Suppressor macrophage treated with lipopolysaccharide for 1 hour (primary cell): ENCODE measurements at places on chromosomes 11 and 22.

- no peak for DNase-seq
These were observed 89.7 kb downstream of the CEP164 start for GRCh38 chr11:117417342-117417741.

GRCh38 chr11:207863-208180 lies 314 bp downstream of the RIC8A start:
- DNase-seq, result peak; percentile 74

- DNase-seq, result no peak
These were observed 4.1 kb upstream of the HBG2 start for GRCh38 chr11:5258543-5259262.

- no peak for DNase-seq
These were observed 8.6 kb upstream of the ARHGAP8 start for GRCh38 chr22:44743804-44744211.

- DNase-seq, result no peak
These were observed 5.5 kb upstream of the DRG1 start for GRCh38 chr22:31393893-31394292.

- no peak for DNase-seq
These were observed 144.0 kb upstream of the GRK3 start for GRCh38 chr22:25420471-25420924.

DNA sequence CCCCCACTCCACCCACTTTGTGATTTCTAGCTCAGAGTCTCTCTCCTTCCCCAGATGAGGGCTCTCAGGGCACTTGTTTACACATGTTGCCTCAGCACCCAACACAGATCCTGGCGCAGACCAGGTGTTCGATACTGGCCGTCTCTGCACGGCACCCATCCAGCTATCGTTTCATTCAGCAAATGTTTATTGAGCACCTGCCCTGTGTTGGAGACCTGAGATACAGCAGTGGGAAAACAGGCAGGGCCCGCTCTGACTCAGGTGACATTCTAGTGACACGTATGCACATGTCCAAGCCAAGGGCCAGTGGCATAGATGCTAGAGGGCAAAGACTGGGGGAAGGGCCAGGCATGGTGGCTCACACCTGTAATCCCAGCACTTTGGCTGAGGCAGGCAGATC lies 71.9 kb downstream of the NFAM1 start:
- no peak for DNase-seq

DNA sequence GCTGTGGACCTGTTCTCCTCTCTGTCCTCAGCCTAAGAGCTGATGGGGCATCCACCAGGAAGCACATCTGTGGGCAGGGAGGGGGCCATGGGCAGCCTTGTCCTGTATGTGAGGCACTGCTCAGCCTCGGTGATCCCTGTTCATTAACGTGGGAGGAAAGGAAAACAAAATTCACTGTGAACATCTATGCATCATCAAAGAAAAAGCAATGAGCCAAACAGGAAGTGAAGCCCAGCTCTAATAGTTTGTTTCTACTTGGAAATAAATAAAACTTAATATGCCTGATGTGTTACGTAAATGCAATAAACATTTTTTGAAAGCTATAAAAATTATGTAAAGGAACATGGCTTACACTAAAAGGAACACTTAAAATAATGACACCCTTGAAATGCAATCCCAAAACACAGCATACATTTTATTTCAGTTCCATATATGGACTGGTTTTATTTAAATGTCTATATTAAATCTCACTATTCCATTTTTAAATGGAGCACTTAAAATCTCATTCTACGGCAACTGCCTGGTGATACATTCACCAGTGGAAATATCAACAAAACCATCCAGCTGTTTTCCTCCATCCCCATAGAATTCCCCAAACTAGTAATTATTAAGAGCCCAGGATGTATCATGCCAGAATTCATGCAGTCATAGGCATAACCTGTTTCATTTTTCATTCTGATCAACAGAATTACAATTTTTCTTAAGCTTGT lies 78.3 kb downstream of the ZNF280B start:
- no peak for DNase-seq

DNA sequence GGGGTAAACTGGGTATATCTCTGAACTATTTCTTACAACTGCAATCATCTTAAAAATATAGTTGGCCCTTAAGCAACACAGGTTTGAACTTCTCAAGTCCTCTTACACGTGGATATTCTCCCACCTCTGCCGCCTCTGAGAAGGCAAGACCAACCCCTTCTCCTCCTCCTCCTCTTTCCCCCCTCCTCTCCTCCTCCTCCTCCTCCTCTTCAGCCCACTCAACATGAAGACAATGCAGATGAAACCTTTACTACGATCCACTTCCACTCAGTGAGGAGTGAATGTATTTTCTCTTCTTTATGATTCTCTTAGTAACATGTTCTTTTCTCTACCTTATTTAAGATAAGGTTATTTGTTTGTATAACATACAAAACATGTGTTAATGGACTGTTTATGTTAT lies 20.0 kb downstream of the SHANK2 start:
- no peak for DNase-seq

DNA sequence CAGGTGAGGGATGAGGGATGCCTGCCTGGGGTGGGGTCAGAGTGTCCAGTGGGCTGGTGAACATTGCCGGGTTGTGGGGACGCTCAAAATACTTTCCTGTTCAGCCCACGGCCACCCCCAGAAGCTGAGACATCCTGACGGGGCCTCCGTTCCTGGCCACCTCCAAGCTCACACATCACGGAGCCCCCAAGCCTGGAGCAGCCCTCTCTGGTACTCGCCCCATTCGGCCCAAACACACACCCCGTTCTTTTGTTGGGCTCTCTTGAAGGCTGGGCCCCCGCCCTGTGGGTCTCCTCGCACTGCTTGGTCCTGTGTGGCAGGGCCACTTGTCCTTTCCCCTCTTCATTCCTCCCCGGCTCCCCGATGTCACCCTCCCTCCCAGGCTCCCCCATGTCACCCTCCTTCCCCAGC lies 442.6 kb downstream of the TBC1D22A start:
- DNase-seq, result no peak

DNA sequence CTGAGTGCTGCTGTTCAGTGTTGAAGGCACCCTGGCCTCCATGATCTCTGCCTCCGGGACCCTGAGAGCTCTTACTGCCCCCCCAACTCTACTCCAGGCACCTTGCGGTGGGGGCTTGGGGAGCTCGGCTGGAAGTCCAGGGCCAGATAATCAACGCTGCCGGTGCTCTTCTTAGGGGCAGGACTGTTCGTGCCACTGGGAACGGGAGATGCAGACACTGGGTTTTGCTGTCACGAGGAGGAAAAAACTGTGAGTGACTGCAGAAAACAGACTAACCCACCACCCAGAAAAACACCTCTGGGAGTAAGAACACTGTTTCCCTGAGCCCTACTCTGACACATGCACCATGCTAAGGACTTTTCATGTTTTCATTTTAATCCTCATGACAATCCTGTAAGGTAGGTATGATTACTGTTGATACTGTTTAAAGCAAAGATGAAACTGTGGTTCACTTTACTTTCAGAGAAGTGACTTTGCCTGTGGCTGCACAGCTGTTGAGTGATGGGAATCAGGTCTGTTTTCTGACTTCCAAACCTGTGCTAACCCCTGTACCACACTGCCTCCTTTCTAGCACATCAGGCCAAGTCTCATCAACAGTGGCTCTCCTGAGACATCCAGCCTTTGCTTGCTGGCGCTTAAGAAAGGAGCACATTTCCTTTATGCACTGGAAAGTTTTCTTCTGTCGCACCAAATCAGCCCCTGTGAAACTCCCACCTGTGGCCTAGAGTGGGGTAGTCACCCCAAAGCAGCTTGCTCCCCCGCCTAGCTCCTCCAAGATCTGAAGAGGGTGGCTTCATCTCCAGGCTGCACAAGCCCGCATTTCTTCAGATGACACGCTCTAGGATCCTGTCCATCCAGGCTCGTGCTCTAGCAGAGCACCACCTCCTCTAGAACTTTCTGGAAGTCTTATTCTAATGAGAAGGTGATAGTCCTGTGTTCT lies 31.8 kb downstream of the USP35 start:
- no peak for DNase-seq

DNA sequence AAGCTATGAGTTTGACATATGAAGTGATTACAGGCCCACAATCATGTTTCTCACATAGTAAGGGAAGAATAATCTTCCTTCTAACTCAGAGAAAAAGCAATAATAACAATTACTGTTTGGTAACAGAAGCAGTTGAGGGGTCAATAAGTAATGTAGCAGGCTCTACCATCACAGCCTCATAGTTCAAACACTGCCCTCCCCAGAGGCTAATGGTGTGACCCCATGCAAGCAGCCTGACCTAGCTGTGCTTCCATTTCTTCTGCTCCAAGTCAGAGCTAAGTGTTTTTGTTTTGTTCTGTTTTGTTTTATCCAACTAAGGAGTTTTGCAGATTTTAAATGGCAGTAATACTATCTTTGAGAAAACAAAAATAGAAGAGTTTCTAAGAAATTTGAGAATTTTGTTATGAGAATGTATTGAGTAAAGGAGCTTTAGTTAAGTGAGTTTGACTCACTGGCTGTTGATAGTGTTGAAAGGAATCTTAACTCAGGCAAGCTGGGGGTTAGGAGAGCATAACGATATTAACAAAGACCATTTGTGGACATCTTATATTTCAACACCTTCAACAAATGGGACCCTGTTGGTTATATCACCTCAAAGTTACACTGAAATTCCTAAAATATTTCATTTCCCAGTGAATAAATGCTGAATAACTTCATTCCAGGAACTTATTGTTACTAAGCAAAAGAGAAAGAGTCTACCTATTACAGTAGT lies 48.5 kb downstream of the GUCY1A2 start:
- DNase-seq, result no peak

DNA sequence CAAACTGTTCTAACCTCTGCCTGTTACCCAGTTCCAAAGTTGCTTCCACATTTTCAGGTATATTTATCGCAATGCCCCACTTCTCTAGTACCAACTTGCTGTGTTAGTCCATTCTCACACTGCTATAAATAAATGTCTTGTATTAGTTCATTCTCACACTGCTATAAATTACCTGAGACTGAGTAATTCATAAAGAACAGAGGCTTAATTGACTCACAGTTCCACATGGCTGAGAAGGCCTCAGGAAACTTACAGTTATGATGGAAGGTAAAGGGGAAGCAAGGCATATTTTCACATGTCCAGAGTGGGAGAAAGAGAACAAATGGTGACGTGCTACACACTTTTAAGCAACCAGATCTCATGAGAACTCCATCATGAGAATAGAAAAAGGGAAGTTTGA lies 130.4 kb upstream of the C11orf87 start:
- DNase-seq, result no peak

DNA sequence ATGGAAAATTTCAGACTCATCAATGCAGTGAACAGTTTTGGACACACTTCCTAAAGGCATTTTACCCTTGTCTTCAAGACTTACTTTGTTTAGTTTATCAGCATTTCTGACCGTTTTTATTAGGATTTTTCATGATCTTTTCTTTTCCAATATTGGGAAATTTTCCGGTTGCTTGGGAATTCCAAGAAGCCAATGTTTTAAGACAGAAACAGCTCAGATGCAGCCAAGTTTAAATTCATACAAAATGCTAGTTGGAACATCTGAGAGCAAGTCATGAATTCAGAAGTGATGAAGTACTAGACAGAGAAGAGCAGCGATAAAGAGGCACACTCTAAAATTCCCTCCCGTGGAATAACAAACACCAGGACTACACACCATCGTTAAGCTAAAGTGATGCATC lies 68.6 kb downstream of the RAB38 start:
- no peak for DNase-seq

- no peak for DNase-seq
These were observed 31.7 kb upstream of the SORL1 start for GRCh38 chr11:121420398-121420797.

GRCh38 chr11:60377401-60378136 lies 763 bp upstream of the MS4A7 start:
- peak; percentile 98 for DNase-seq

DNA sequence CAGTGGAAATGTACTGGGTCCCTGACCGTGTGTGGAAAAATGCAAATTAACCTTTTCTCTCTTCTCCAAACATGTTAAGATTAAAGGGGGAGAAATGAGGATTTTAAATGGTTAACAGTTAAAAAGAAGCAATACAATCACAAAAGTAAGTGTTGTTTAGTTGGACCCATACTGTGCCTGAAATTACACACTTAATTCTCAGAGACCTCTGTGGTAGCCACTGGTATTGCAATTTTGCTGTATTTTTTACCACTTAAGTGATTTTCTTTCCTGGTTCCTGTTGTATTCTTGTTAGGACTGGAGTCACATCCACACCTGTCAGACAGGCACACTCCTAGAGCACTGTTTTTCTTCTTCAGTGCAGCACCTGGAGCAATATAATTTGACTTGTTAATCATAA lies 179.6 kb upstream of the PDGFD start:
- no peak for DNase-seq
